MV-4-11 (cell line): ENCODE measurements at places on chromosomes 16 and 17.

- DNase-seq: no peak
These were observed 4.8 kb downstream of the CACNG1 start for GRCh38 chr17:67049025-67049739.

- no peak for DNase-seq
These were observed 3.0 kb downstream of the PAQR4 start for GRCh38 chr16:2971985-2972784.

DNA sequence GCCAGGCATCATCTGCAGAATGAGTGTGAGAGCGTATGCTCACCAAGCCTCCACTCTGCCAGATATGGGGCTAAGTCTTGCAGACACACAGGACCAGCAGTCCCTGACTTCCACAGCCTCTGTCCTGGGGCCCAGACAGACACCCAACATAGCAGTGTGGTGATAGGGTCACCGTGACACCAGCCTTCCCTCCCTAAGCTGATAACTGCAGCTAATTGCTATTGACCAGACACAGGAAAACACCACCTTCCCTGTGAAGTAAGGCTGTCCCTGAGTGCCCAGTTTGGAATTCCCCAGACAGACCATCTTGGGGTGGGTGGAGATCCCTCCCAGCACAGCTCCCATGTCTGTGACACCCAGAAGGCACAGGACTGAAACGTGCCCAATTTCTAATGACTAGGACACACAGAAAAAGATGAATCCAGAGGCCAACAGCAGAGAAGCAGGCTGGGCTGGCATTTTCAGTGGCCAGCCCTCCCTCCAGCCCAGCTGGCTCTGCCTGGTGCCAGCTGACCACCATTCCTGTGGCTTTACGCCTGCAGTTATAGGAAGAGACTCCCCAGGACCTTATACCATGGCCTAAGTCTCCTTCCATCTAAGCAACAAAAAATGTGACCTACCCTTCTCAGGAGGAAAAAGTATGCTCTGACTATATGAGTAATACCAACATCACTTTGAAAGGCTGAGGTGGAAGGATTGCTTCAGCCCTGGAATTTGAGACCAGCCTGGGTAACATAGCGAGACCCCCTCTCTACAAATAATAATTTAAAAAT lies 30.3 kb downstream of the ATPAF2 start:
- DNase-seq: no peak

DNA sequence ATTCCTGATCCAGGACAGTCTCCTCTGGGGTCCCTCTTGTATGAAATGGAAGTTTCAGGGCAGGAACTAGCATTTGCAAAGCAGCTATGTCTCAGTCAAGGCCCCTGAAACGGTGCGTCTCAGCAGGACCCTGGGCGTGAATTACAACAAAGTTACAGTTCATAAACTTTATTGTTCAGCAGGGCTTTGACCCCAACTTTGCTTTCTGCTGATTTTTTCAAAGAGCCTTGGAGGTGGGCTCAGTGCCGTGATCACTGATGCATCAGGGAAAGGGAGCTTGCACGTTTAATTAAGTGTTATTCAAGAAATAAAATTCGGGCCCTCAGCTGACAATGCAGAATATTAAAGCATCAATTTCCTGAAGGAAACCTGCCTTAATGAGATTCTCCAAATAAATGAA lies 260.1 kb upstream of the C16orf82 start:
- DNase-seq: no peak

DNA sequence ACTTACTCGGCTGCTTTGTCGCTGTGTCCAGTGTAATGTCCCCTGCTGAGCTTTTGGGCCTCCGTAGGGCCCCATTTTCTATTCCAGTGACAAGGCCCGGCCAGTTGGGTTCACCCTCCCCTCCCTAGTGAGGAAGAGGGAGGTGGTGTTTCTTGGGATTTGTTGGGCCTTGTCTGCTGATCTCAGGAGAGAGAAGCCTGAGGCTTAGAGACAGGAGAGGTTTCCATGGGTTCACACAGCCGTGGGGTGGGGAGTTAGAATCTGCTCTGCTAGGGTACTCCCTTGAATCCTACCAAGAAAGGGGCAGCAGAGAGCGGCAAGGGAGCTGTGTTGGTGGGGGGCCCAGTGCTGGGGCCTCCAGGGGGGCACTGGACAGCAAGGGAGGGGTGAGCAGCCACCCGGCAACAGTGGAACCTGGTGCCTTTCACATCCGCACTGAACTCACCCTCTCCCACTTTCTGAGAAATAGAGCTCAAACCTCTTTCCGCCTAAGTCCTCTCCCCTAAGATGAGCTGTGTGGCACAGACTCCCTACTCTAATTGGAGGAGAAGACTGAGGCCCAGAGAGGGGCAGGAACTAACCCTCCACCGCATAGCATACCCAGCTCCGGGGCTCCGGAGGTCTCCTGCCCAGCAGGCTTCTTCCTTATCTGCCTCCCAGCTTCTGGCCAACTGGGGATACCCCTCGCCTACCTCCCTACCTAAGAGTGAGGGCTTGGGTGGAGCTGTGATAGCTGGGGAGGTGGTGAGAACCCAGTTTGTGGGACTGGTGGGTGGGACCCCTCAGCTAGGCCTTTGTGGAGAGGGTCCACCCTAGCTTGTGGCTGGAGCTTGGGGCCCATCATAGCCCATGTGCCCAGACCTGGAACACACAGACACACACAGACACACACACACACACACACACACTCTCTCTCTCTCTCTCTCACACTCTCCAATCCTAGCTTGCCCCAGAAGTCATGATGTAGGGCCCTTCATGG lies 6.8 kb downstream of the TBKBP1 start:
- no peak for DNase-seq

DNA sequence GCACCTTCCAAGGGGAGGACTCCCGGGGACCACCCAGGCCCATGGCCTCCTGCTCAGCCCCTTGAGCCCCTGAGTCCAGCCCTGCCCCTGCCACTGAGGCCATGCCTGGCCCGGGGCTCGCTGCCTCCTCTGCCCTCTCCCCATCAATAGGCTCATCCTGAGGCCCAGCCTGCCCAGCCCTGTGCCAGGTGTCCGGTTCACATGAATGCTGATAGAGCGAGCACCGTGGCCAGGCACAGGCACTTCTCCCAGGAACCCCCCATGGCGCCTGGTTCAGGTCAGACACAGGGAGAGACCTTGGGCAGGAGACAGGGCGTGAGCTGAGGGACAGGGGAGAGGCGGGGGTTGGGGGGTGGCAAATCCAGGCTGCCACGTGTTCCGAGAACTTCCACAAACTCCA lies 2.8 kb upstream of the PVALEF start:
- DNase-seq: no peak

DNA sequence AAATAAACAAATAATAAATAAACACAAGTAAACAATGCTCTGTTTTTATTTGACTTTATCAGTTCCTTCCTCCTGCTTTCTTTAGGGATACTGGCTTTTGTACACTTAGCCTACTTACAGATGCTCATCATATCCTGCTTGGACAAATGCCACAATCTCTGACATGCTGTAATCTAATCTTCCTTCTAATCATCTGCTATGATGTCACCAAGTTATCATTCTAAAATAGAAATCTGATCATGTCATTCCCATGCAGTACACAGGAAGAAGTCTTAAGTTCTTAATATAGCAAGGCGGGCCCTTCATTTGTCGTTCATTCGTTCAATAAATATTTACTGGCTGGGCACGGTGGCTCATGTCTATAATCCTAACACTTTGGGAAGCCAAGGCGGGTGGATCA lies 9.1 kb upstream of the UBB start:
- DNase-seq: no peak

GRCh38 chr17:38701504-38702165 lies 3.4 kb upstream of the MLLT6 start:
- DNase-seq: peak; percentile 29

DNA sequence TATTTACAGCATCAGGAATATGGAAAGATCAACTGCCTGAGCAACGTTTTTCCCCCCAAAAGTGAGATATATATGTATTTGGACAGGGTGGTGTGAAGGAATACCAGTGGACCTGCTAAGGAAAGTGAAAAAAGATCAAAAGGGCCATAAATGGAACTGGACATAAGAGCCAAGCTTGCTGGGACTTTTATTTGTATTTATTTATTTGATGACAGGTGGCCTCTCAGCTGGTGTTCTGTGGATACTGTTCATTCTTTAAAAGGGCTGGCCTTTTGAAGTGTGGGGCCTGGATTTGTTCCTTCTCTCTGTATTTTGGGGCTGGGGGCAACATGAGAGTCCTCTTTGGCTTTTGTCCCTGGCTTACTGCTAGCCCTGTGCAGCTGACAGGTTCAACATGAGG lies 306.6 kb upstream of the N4BP1 start:
- DNase-seq: no peak

DNA sequence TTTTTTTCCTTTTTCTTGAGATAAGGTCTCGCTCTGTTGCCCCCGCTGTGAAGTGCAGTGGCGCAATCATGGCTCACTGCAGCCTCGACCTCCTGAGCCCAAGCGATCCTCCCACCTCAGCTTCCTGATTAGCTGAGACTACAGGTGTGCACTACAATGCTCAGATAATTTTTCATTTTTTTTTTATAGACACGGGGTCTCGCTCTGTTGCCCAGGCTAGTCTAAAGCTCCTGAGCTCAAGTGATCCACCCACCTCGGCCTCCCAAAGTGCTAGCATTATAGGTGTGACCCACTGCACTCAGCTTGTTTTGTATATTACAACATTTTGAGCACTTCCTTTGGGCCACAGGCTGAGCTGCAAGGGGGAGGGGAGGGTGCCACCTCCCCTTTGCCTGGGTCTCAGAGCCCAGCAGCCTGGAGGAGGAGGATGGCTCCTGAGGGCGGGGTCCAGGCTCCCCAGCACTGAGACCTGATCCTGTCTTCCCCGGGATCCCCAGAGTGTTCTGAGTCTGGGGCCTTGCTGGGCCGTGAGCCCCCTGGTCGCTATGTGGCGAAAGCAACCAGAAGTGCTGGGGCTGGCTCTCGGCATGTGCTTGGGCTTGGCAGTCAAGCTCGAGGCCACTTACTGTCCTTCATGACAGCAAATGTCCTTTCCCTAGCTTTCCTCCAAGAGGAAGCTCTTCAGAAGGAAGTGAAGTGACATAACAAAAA lies 8.1 kb downstream of the DEF8 start:
- peak; percentile 70 for DNase-seq

DNA sequence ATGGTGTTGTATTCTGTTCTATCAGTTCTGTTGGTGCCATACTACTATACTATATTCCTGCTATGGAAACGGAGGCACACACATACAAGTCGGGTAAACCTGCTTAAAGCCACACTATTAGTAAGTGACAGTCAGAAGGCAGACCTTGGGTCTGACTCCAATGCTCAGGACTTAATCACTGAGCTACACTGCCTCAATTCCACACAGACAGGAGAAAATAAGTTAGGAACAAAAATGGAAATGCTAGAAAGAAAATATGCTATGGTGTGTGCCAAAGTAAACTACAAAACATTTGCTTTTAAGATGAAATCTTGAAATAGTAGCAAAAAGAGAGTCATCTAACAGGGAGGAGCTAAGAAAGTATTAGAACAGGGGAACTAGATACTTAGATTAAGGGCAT lies 48.1 kb downstream of the MYO1D start:
- DNase-seq: no peak

GRCh38 chr16:67608364-67608763 lies 36.6 kb upstream of the CARMIL2 start:
- peak; percentile 55 for DNase-seq

DNA sequence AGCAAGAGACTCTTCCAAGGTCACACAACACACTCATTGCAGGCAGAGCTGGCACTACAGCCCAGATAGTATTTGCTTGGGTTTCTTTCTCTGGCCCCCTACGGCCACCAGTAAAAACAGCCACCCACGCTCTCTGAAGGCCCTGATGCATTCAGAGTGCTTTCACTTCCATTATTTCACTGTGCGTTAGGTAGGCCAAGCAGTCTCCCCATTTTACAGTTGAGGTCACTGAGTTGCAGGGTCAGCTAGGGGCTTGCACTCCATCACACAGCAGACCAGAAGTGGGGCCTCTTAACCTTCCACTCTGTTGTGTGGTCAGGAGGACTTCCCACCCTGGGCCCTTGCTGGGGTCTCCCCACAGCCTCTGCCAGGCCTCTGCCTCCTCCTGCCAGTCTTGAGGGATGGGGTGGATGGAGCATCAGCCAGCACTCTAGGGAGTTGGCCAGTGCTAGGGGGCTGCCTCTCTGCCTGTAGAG lies 2.5 kb downstream of the TBX21 start:
- peak; percentile 58 for DNase-seq
